Fibroblast of villous mesenchyme (primary cell): ENCODE measurements at places on chromosomes 7 and 10.

GRCh38 chr7:132345543-132346129, 230.6 kb downstream of the PLXNA4 start:
- DNase-seq: no peak

DNA sequence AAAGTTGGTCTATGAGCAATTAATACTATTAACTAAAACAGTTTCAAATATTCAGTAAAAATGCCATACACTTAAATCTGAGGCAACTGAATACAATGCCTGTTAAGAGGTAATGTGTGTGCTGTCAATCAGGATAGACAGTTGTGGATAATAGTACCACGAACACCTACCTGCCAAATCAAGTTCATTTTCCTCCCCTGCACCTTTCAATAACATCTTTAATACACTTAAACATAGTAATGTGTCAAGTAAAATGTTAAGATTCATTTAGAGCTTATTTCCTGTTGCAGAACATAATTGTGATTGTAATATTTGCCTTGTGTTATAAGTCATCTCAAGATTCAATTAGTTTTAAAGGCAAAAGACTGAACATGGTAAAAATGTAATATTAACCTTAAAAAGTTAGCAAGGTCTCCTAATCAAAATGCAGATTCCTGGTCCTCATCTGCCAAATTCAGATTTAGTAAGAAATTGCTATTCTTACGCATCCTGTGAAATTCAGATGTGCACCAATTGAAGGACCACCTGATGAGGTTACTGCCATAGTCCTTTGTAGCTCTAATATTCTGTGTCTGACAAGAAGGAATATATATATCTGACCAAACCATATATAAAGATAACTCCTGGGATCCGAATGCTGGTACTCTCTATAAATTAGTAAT, 37.1 kb downstream of the COL1A2 start:
- peak; percentile 57 for DNase-seq

DNA sequence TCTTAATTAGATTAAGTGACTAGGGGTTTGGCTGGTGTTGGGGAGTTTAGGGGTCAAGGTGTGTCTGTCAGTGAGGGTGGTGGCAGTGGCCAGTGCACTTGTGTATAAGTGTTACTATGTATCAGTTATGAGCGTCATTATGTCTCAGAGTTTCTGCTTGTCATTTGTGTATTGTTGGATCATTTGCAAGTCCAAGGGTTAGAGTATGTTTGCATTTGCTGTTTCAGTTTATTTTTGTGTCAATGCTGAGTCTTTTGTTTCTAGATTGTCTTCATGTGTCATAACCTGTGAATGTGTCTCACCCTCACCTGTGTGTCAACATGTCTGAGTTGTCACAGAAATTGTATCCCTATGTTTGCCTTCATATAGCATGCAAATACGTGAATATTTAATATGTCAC, 97.5 kb upstream of the PAX2 start:
- no peak for DNase-seq

DNA sequence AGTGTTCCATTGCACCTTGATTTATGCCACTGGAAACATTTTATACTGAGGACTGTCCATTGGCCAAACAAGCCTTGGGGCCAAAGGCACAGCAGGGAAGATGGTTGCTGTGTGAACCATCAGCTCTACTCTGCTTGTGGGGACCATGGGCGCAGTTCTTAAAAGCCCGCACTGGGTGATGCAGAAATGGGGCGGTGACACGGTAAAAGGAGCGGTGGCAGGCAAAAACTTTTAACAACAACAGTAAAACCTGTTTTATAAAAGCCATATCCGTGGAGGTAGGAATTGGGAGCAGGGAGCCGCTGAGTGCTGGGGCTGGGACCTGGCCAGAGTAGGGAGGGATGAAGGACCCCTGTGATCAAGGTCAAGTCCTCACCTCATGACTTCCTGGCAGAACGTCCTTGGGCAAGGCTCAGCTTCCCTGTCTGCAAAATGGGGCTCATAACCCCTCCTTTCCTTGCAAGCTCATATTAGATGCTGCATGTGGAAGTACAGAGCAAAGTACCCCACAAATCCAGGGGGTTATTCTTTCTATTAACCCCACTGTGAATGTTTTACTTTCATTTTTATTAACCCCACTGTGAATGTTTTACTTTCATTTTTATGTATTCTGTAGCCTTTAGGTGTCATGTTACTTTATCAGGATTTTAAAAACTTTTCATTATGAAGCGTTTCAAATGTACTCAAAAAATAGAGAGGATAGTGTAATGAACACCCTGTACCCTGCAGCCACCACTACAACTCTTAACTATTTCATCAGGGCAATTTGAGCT, 78.3 kb downstream of the GRK5 start:
- no peak for DNase-seq
